Stimulated activated CD8-positive, alpha-beta memory T cell treated with anti-CD3 and anti-CD28 coated beads, Interleukin-2, amount 100 ng/mL, for 48 hours (primary cell): ENCODE measurements at places on chromosomes 2 and 18.

DNA sequence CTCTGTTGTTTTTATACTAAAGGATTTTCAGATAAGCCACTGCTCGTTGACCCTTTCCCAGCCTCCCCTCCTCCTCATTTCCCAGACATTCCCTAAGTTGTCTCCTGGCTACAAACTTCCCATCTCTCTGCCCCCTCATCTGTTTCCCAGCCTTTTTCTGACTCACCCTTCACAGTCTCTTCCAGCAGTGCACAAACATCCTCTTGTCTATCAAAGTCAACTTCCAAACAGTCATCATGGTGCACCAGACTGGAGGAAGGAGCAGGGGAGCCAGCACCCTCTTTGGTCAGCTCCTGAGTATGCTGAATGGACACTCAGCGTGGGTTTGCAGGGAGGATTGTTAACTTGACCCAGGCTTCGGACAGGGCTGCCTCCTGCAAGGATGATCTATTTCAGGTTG, 26.6 kb upstream of the SPRED2 start:
- no peak for DNase-seq

DNA sequence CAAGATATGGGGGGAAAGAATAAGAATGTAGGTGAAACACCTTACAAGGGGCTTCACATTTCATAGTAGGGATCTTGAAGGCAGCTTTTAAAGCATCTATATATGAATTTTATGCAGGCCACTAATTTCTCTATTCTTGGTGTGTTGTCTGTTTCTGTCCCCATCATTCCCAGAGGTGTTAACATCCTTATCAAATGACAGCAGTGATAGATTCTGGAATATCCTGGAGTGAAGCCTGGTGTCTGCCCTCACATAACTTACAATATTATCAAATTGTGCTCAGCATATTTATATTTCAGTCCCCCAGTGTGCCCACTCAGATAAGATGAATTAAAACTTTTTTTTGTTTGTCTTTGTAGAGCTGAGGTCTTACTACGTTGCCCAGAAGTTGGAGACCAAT, 486.2 kb downstream of the EPHA4 start:
- no peak for DNase-seq

DNA sequence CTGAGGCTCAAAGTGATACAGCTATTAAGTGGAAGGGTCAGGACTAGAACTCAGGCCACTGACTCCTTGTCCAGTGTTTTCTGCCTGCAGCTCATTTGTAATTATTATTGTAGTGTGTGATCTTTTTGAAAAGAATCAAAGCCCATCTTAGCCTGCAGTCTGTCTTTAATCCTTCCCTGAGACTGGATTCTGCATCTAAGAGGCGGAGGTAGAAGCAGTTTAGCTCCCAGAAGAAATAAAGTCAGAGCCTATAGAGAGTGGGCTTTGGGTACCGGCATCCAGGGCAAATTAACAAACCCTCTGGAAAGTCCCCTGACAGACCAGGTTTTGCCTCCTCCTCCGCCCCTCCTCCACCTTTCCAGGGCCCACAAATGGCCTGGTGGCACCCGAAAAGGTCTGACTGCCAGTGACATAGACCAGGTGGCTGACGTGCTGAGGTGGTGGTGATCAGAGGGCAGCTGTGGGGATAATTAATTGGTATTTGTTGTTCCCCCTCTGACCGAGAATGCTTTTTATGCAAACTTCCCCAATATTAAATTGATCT, 2.2 kb upstream of the RAX start:
- DNase-seq = no peak

- peak; percentile 24 for DNase-seq
Observed at GRCh38 chr2:66432801-66433694, 1.9 kb upstream of the MEIS1 start.

GRCh38 chr2:143684551-143685320, 555.5 kb downstream of the ARHGAP15 start:
- no peak for DNase-seq

GRCh38 chr2:24438106-24438505, 52.9 kb upstream of the NCOA1 start:
- DNase-seq = no peak
